Stimulated activated CD8-positive, alpha-beta memory T cell treated with anti-CD3 and anti-CD28 coated beads, Interleukin-2, amount 100 ng/mL, for 48 hours (primary cell): ENCODE measurements at places on chromosomes 3 and 15.

- no peak for DNase-seq
Observed at GRCh38 chr3:3296979-3297381, 117.5 kb upstream of the CRBN start.

DNA sequence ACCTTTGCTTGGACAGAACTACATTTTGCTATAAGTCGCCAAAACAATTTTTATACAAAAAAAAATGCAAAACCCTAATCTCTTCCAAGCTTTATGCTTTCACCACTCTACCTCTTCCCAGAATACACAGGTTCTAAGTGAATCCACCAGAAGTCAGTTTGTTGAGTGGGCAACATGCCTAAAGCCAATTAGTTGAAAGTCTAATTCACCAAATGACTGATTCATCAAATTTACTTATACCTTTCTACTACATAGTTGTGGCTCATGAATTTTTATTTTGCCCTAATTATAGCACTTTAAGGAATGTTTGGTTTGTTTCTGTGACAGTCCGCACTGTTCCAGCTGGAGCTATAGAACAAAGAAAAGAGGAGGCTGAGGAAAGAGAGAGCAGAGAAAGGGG, 265.9 kb upstream of the TGFBR2 start:
- DNase-seq, result no peak

DNA sequence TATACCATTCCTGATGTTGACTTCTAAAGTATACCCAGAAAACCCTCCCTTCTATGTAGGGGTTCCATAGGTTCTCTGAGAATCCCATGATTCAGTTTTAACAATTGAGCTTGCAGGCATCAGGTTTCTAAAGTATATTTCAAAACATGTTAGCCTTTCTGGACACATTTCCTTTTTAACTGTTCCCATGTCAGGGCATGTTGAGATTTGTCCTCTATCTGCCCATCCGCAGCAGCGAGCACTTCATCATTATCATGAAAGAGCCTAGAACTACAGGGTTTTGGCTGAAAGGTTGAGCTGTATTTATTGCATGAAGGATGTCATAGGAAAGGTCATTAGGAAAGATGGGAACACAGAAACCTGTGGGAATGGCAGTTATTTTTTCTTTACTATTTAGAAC, 201.1 kb upstream of the BHLHE40 start:
- DNase-seq, result no peak

DNA sequence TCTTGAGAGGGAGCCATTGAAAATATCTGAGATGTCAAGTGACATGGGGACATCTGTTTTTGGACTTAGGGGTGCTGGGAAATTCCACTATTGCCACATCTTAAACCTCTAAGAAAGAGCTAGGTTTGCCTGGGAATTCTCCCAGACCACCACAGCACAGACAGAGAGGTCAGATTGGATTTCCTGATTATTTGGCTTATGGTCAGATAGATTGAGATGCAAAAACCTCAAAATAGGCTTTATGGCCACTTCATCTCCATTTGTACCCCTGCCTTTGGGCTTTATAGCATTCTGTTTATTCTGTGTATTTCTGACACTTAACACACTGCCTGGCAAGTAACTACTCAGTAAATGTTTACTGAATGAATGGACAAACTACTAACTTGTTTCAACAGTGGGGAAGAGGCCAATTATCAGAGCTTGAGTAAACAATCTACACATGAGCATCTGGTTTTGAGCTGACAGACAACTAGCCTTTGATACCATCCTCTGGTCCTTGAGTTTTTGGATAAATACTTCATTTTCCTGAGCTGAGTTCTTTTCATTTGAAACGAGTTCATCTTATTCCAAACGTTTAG, 81.8 kb downstream of the TP63 start:
- no peak for DNase-seq

DNA sequence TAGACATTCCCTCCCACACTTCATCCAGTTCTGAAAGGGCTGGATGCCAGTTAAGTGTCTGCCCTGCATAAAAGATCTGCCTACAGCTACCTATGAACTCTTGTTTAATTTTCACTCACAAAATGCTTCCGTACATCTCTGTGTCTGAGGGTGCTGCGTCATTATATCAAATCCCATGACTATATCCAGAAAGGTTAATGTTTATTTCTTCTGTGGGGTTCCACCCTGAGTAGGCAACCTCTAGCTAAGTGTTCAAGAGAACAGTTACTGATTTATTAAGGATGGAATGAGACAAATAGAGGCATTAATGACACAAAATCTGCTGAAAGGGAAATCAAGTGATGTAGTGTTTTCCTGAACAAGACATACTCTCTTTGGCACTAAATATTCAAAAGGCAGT, 220.2 kb downstream of the MTHFS start:
- no peak for DNase-seq

- no peak for DNase-seq
Observed at GRCh38 chr15:77107068-77107467, 36.2 kb upstream of the TSPAN3 start.

DNA sequence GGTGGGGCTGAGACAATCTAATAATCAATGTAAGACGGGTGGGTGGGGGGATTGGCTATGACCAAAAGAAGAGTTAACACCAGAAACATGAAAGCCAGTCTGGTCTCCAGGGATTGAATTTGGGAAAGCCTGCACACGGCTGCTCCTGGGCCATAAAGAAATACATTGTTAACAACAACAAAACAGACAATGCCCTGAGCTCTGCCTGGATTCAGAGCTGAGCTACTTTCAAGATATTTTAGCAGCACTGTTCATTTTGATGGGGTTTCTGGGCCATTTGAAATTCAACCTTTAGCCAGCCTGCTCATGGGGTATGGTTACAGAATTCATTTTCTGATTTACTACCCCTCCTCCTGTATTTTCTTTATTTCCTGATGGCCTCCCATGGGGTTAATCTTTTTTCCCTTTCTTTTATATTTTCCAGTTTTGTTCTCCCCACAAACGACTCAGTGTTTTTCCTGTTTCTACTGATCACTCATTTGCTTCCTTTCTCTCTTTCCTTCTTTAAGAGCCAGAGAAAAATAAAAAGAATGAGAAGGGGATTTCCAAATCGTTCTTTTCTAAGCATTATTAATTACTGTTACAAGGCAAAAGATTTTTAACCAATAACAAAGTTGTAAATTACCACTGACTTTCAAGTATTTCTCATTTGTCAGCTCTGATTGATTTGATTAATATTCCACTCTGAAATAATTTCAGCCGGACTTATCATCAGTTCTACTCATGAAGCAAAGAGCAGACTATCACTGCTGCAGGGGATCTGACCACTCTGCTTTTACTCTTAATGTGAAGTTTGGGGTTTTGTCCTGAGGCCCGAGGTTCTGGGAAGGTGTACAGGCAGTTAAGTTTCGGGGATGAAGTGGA, 19.6 kb downstream of the NR2F2 start:
- no peak for DNase-seq

- no peak for DNase-seq
Observed at GRCh38 chr15:100818927-100819326, 60.7 kb upstream of the ALDH1A3 start.

GRCh38 chr3:174613173-174613572, 246.0 kb upstream of the NAALADL2 start:
- DNase-seq, result no peak

DNA sequence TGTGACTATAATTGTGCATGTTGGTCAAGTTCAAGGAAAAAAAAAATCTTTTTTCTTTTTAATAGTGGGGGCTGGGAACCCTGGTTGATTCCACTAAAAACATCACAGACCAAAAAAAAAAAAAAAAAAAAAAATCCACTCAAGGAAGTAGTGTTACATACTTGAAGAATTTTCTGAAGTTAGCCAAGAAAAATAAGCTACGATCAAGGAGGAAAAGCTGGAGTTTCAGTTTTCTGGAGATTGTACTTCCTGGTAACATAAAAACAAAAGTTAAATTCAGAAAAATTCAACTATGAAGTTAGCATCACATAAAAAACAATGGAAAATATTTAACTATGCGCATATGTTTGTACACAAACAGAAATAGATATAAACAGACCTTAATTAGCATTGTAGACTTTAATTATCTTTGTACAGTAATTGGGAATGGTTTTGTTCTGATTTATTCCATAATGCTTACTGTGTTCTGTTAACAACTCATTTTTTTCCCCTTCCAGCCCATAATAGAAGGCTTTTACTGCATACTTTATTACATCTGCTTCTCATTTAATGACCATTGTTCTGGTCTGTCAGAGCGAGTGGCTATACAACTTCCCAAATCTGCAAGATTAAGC, 194.3 kb downstream of the RORA start:
- DNase-seq, result no peak

- DNase-seq, result no peak
Observed at GRCh38 chr3:152084441-152085158, 184.1 kb upstream of the MBNL1 start.

- DNase-seq, result no peak
Observed at GRCh38 chr15:65945616-65946015, 76.3 kb downstream of the RAB11A start.

DNA sequence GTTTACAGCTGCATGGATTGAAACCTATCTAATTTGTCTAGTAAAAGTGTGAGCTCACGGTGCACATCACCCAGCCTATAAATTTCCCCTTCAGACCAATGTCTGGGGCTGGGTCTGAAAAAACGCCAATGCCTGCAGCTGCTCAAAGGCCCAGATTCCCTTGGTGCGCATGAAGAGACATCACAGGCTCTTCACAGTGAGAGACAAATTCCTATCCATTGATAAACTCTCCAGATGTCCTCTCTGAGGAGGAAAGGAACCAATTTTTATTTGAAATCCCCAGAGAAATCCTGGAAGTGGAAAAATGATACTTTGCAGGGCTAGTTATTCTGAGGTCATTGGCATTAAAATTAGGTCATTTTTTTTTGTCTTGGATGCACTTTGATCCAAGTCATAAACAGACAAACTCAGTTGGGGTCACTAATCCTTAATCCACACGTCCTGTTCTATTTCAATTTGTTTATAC, 360.5 kb downstream of the EPHA3 start:
- DNase-seq, result no peak

- DNase-seq, result no peak
Observed at GRCh38 chr15:62846131-62846804, 196.3 kb upstream of the TPM1 start.

- no peak for DNase-seq
Observed at GRCh38 chr15:28114721-28115622, 15.9 kb upstream of the OCA2 start.
